SIG-M5 (cell line): ENCODE measurements at places on chromosomes 2 and 18.

DNA sequence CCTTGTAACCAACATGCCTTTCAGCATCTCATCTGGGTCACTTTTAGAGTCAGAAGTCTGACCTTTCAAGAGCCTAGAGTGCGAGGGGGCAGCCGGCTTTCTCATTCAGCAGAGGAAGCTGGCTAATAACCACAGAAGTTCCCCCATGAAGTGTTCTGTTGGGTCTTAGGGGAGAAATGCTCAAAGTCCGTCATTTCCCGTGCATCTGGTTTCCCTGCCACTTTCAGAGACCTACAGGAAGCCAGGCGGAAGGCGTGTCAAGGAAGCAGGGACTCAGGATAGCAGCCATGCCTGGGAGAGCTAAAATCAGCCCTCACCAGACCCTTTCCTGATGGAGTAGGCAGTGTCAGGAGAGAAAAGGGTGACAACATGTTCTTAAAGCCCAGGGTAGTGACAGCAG lies 301.8 kb upstream of the ID2 start:
- no peak for DNase-seq

- DNase-seq = no peak
These were observed 9.6 kb downstream of the FBXO15 start for GRCh38 chr18:74137920-74138538.

GRCh38 chr18:50373561-50374219 lies 1.2 kb upstream of the SKA1 start:
- DNase-seq = no peak

GRCh38 chr2:37615804-37616676 lies 55.4 kb downstream of the CDC42EP3 start:
- DNase-seq = no peak

GRCh38 chr18:10878703-10879102 lies 270.7 kb downstream of the PIEZO2 start:
- DNase-seq = no peak

GRCh38 chr2:46683541-46683940 lies 204.2 kb downstream of the TMEM247 start:
- no peak for DNase-seq

GRCh38 chr2:11100976-11101375 lies 54.3 kb upstream of the SLC66A3 start:
- no peak for DNase-seq

DNA sequence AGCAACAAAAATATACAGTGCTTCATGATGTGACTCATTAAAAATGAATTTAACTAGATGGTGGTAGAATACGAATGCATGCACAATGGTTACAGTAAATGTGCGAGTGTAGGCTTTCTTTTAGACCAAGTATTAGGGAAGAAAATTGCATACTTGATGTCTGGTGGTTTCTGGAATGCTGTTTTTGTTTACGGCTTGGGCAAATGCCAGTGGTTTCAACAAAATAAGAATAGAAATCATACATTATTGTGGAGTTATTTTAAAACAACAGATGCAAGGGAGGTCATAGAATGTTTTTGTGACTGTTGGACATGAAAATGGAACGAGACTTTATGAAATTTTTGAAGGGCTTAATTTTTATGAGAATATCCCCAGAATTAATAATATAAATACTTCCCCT lies 580.9 kb downstream of the PLCL1 start:
- DNase-seq = no peak

DNA sequence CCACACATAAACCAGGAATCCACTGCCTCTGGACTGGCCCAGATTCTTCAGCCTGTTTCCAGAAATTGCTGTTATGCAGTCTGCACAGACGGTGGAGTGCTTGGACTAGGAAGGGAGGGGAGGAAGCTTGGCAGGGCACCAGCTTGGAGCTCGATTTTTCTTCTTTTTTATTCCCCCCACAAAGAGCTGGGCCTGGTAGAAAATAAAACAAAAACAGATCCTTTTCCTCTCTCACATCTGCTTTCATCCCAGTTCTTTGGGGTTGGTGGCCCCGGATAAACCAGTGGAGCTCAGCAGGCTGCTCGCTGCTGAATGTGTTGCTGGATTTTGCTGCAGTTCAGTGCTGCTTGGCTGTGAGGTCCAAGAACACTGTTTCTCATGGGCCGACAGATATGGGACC lies 16.0 kb downstream of the LRRTM1 start:
- no peak for DNase-seq

DNA sequence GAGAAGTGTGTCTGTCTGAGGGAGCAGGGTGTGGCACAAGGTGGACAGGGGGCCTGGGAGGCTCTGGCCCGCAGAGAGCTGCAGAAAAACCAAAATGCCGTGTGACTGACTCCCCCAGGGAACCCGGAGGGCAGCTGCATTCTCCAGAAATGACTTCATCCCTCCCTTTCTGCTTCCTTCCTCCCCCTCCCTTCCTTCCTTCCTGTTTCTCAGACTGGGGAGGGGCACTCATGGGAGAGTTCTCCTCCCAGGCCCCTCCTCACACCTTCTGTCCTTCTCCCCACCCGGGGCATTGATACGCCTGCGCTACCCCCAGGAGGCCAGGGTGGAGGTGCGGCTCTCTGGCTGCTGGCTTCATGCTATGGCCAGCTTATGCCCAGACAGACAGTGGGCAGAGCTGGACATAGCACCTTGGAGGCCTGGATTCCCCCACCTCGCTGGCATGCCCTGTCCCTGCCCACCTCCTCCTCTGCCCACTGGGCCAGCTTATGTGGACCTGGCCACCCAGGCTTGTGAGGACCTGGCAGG lies 8.2 kb upstream of the GPR17 start:
- no peak for DNase-seq

- DNase-seq = no peak
These were observed 1345.1 kb downstream of the SUCLG1 start for GRCh38 chr2:83113953-83114352.

DNA sequence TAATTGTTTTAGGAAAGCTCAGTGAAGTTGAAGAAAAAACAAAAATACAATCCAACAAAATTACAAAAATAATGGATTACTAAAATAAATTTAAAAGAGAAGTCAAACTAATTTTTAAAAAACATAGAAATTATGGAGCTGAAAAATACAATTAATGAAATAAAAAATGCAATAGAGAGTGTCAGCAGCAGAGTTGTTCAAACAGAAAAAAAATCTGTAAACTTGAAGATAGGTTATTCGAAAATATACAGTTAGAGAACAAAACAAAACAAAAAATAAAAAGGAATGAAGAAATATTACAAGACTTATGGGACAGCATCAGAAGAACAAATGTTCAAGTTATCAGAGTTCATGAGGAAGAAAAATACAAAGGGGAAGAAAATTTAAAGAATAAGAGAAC lies 114.7 kb downstream of the GULP1 start:
- DNase-seq = no peak

- DNase-seq = no peak
These were observed 143.5 kb downstream of the INSIG2 start for GRCh38 chr2:118231759-118232158.

DNA sequence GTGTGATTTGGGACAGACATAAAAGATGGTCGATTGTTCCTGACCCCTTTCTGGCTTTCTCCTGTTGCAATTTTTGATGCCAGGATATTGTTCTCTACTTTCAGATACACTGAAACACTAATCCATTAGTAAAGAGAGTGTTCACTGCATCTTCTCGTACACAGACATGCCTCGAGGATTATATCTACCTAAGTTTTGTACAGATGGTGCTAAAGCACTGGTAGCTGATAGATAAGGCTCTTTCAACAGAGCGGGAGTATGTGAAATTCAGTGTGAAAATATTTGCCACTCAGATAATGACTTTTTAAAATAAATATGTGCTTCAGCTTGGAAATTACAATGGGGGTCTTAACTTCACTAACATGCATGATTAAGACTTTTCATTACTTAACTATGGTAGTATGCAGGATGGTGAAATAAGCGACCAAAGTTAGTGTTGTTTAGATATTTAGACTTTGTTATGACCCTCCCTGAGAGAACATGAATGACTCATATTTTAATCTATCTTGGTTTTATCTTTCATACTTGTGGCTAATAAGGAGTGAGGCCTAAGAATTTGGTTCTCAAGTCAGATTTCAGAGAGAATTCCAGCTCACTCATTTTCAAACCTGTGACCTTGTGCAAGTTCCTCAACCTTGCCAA lies 474.9 kb downstream of the NRXN1 start:
- DNase-seq = no peak

GRCh38 chr2:120892967-120893667 lies 157.4 kb downstream of the GLI2 start:
- DNase-seq = no peak

GRCh38 chr18:79639072-79639829 lies 40.4 kb upstream of the CTDP1 start:
- no peak for DNase-seq

- no peak for DNase-seq
These were observed 13.1 kb upstream of the LHCGR start for GRCh38 chr2:48768669-48769068.

DNA sequence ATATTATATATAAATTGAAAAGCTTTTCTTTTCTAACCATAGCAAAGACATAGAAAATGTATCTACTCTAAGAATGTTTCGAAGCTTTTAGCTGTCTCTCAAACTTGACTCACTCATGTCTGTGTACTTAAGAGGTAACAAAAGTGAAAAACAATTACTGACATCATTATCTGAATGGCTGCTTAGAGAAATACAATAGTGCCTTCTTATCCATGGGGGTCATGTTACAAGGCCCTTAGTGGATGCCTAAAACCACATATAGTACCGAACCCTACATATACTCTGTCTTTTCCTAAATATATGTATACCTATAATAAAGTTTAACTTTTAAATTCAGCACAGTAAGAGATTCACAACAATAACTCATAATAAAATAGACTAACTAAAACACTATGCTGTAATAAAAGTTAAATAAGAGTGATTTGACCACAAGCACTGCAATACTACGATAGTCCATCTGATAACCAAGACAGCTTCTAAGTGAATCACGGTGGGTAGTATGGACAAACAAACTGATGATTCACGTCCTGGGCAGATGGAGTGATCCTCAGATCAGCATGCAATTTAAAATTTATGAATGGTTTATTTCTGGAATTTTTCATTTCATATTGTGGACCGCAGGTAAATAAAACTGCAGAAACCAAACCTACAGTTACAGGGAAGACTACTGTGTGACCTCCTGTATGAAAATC lies 246.2 kb downstream of the XIRP2 start:
- DNase-seq = no peak

- no peak for DNase-seq
These were observed 7.4 kb downstream of the ASXL3 start for GRCh38 chr18:33585431-33585775.

DNA sequence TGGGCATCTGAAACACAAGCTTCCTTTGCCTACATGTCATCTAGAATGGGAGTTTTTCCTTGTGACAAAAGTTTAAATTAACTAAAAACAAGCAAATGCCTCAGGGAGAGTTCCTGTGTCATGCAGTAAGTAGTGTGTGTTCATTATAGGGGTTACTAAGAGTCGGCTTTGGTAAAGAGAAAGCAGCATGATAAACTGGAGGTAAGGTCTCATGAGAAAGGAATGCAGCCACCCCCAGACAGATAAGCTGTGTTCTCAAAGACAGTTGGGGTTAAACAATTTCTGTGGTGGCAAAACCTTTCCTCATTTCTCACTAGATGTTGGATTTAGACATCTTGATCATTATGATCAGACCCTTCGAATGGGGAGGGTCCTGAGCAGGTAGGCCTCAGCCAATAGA lies 129.7 kb downstream of the MAP4K4 start:
- no peak for DNase-seq

GRCh38 chr2:133264989-133265401 lies 303.3 kb downstream of the NCKAP5 start:
- DNase-seq = no peak

- DNase-seq = peak; percentile 47
These were observed 27.1 kb upstream of the CREB1 start for GRCh38 chr2:207502577-207503198.

GRCh38 chr2:67790622-67791021 lies 272.2 kb downstream of the C1D start:
- DNase-seq = no peak

DNA sequence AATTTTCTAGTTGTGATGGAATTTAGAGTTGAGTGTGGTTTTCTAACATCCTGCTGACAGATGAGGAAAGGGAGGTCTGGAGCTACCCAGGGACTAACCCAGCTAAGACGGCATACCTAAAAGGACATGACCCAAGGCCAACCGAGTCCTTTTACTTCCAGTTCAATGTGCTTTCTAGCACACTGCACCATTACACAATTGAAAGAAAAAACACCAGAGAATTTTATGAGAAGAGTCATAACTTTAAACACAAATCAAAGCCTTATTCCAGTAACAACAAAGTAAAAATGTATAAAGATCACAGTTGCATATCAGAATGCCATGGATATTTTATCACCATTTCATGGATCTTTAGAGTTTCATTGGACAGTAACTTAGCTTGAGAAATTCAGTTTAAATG lies 480.3 kb downstream of the MEIS1 start:
- DNase-seq = no peak
